ENCODE measurements at places on chromosomes 1 and 21. TPM values are rescaled to one million over a fixed set of nuclear protein-coding genes. Genes with fewer than 3 reads are reported as not detected.

The TFAP2E gene
- 1.9 TPM for total RNA-seq

GRCh38 chr1:103111926-103112325 is 3.6 kb upstream of the COL11A1 start:
- DNase-seq: no peak

GRCh38 chr1:81030441-81030840 is 770.3 kb upstream of the ADGRL2 start:
- no peak for DNase-seq

DNA sequence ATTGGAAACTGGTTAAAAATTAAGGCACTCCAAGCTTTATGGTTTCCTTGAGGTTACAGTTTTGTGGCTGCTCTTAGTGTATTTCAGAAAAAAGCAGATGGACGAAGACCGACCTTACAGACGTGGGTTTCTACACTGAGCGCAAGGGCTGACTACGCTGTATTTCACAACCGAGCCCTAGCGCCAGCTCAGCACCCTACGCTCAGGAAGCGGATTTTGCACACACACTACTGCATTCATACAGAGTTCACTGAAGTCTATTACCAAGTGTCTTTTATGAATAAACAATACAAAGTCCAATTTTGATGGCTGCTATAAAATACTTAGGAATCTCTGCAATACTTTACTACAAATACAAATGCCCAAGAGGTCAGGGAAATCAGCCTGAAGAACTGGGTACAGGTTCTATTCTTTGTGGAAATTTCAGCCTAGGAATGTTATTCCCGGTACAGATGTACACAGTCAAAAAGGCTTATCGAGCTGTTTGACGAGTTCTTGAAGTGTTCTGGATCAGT is 23.8 kb downstream of the PTTG1IP start:
- DNase-seq: peak; percentile 35

The KRTAP19-1 gene
- not detected for total RNA-seq

GRCh38 chr1:54996359-54996868 is 2.3 kb upstream of the BSND start:
- peak; percentile 89 for DNase-seq

The SFN gene
- total RNA-seq: 83.8 TPM

Measured in upper lobe of right lung (tissue), 1 donor.